ENCODE measurements at places on chromosomes 12 and 14. TPM values are rescaled to one million over a fixed set of nuclear protein-coding genes. Genes with fewer than 3 reads are reported as not detected.

PLCZ1 gene
- not detected for total RNA-seq

INSM2 gene
- not detected for total RNA-seq

SDR9C7 gene
- total RNA-seq: not detected

KRT6C gene
- not detected for total RNA-seq

P2RX2 gene
- not detected for total RNA-seq

FLVCR2 gene
- 0.22 TPM for total RNA-seq

EEA1 gene
- 33.2 TPM for total RNA-seq

PRKD1 gene
- total RNA-seq: 45.7 TPM

TEX22 gene
- total RNA-seq: 2.1 TPM

TPPP2 gene
- total RNA-seq: not detected

NEUROD4 gene
- not detected for total RNA-seq

GPRC5D gene
- not detected for total RNA-seq

SRRM4 gene
- not detected for total RNA-seq

ETFBKMT gene
- 2.6 TPM for total RNA-seq

OVCH1 gene
- total RNA-seq: not detected

AMN gene
- 6.7 TPM for total RNA-seq

IL23A gene
- not detected for total RNA-seq

RAPGEF3 gene
- total RNA-seq: 5.7 TPM

ANO2 gene
- total RNA-seq: not detected
